ENCODE measurements at places on chromosomes 16 and 17.

GRCh38 chr17:57988301-57989250 is 522 bp upstream of the VEZF1 start:
- peak; percentile 90 for DNase-seq

DNA sequence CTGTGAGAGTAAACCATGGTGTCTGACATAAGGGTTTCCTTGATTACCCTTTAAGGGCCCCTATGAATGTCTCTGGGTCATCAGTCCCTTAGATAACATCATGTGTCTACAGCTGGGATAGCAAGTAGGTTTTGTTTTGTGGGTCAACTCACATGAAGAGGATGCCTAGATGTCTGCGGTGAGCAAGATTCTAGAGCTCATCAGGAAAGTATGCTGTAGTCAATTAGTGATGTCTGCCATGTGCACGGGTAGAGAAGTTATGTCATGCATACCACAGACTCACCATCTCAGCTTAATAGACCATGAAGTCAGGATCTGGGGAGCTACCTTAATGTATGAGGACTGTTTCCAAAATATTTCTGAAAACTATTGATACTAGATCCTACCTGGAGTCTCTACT is 57.5 kb downstream of the CDH13 start:
- DNase-seq, result no peak

- no peak for DNase-seq
These were observed 105.0 kb downstream of the ABCC6 start for GRCh38 chr16:16118337-16118736.

- DNase-seq, result no peak
These were observed 7.0 kb upstream of the MYH8 start for GRCh38 chr17:10428781-10429180.

GRCh38 chr16:51134876-51135275 is 16.2 kb downstream of the SALL1 start:
- peak; percentile 78 for DNase-seq
